ENCODE measurements at places on chromosomes 4 and X.
A peak's percentile ranks its signal among the peaks of the same experiment; 100 is the strongest.

DNA sequence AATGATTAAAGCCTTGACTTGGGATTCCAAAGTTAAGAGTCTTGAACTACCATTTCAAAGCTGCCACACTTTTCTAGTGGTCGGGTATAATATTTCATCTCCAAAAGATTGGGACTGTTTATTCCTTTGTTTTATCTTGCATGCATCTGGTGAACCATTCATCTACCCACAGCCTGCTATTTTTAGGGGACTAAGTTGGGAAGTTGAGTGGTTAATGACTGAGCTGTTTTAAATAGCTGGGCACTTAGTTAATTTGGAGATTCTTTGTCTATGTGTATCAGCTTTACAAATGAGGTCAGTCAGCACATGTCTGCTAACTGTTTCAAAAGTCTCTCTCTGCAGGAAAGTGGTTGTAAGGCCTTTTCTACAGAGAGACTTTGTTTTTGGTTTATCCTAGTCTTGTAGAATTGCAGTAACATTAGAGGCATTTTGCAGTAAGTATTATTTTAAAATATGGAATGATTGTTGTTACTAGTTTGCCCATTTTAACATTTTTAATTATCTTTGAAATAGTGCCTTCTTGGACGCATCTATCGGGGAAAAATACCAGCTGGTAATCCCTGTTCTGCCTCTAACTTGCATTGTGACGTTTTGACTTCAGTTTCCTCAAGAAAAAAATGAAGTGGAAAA is 8.2 kb downstream of the BMP2K start:
- peak; percentile 25 for DNase-seq

DNA sequence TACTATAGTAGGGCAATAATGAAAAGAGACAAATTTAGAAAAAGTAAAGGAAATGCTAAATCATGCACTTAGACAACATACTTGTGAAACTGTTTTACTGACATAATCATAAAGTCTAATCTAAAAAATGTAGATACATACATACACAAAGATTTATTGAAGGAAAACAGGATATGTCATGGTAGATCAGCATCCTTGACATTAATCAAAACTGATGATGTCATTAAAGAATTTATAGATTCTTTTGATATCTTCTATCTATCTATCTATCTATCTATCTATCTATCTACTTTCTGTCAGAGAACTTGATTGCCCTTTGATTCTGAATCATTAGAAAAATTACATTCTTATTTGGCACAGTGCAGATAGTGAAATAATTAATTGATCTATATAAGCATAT is 311.3 kb downstream of the CCSER1 start:
- DNase-seq = no peak

DNA sequence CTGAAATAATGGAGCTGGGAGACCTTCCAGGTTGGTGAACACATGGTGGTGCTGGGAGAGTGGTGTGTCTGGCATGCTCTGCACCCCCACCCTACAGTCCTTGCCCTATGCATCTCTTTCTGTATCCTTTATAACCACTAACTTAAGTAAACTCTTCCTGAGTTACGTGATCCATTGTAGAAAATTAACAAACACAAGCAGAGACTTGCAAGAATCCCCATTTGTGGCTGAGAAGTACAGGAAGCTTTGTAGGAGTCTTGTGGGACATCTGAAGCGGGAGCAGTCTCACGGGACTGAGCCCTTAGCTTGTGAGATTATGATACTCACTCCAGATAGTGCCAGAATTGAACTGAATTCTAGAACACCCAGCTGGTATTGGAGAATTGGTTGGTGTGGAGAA is 14.3 kb upstream of the FAM13A start:
- DNase-seq = no peak

DNA sequence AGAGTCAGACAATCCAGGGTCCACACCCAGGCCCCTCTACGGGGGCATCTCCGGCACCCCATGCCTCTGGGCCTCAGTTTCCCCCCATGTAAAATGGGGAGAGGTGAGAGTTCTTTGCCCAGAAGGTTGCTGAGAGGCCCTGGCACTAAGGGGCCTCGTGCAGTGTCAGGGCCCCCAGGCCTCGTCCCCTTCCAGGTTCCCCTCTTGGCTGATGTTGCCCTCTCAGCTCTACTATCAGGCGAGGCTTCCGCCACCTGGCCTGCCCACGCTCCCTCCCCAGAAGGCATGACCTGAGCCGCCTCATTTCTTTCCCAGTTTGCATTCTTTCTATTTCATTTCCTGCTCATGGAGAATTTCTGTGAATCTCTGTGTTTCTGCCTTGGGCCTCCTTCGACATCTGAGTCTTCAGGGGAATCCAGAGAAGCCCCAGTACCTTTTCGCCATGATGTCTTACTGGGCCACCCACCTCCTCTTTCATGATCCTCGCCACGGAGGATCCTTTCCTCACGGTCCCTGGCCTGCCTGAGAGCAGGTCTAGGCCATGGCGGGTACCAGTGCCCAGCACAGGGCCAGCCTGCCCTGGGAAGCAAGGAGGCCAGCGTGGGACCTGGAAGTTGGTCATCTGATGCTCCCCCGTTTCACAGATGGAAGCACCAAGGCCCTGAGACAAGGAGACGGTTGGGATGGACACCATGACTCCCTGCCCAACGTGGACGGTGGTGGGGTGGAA is 21.9 kb upstream of the MRFAP1 start:
- no peak for DNase-seq

DNA sequence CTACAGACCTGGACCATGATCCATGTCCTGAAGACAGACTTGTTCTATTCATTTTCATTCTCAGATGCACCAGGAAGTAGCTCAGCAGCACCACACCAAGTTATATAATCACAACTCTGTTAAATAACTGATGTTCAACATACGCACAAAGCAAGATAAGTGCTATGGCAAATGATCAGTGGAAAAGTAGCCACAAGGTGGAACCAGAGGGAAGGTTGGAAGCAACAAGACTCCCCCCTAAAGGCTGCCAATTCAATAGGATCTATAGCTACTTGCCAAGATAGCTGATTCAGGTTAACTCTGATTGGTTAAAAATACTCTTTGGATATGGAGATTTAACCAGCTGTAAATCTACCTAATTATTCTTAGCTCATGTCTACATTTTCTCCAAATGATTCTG is 23.7 kb upstream of the FAM47B start:
- peak; percentile 1 for DNase-seq

DNA sequence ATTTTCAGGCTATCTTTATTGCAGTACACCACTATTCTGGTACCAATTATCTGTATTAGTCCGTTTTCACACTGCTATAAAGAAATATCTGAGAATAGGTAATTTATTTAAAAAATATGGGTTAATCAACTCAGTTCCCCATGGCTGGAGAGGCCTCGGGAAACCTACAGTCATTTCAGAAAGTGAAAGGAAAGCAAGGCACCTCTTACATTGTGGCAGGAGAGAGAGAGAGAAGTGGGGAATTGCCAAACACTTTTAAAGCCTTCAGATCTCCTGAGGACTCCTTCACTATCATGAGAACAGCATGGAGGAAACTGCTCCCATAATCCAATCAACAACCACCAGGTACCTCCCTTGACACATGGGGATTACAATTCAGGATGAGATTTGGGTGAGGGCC is 54.7 kb downstream of the AMER1 start:
- no peak for DNase-seq

- DNase-seq = no peak
These were observed 769 bp downstream of the TCEAL1 start for GRCh38 chrX:103629318-103630170.

Measured in Jurkat, Clone E6-1 (cell line).